Stimulated activated CD8-positive, alpha-beta memory T cell treated with anti-CD3 and anti-CD28 coated beads, Interleukin-15, amount 100 ng/mL, for 1 hour (primary cell): ENCODE measurements at places on chromosomes 6 and 20.

- DNase-seq = no peak
These were observed 16.2 kb upstream of the TMEM181 start for GRCh38 chr6:158543606-158544185.

DNA sequence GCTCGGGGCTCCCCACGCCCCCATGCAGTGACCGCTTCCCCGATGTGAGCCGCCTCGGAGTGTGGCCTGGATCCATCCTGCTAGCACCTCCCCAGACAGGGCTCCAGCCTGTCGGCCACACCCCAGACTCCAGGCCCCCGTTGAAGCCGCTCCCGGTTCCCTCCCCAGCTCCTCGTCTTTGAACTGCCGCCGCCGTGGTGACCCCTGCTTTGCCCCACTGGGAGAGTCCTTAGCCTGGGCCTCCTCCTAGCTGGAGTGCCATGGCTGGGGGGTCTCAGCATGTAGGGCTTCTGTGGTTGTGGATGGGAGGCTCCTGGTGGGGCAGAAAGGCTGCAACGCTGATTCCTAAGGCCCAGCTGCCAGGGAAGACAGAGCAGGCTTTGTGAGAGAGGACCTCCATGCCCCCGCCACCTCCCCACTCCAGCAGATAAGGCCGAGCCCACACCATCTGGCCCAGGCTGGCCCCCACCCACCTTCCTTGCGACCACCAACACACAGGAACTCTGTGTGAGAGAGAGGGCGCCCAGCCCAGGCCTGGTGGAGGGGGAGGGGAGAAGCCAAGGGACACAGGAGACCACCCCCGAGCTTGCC is 11.4 kb downstream of the FOXS1 start:
- no peak for DNase-seq

DNA sequence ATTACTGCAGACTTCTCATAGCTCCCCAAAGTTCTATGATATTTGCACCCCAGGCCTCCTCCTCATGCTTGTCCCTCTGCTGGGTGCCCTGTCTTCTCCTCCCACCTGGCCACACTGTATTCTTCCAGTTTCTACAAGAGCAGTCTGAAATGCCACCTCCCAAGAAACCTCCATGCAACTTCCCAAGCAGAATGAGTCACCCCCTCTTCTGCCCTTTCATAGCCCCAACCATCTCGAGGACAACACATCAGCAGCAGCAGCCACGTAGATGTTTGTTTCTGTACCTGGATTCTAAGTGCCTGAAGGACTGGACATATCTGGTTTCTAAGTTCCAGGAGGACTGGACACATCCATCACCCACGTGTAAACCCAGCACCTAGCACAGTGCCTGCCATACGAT is 6.6 kb upstream of the ULBP2 start:
- no peak for DNase-seq

- no peak for DNase-seq
These were observed 13.7 kb upstream of the SNX3 start for GRCh38 chr6:108274546-108274945.

DNA sequence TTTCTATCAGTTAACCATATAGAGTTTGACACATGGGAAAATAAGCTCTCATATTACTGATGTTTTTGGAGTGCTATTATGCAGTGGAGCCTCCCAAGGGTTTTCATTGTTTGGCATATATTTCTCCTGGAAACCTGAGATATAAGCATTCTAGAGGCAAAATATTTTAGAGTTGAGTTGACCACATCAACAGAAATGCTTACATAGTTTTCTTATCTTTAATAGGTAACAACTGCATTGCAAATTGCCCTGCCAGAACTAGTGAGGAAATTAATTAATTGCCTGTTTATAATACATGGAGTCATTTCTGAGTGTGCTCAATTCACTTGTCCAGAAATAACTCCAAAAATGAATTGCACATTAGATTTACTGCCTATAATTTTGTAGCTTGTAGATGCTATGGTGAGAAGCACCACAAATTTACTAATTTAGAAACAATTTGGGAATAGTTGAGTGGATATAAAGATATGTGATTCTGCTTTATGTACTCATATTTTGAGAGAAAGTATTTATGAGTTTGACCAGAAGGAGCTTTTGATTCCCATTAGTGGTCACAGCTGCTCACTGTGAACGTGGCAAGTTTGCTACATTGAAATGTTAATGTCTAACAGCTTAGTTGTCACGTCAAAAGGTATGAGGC is 288.7 kb downstream of the CD109 start:
- no peak for DNase-seq

GRCh38 chr6:136607932-136608772 is 57.9 kb upstream of the MAP7 start:
- DNase-seq = peak; percentile 65

DNA sequence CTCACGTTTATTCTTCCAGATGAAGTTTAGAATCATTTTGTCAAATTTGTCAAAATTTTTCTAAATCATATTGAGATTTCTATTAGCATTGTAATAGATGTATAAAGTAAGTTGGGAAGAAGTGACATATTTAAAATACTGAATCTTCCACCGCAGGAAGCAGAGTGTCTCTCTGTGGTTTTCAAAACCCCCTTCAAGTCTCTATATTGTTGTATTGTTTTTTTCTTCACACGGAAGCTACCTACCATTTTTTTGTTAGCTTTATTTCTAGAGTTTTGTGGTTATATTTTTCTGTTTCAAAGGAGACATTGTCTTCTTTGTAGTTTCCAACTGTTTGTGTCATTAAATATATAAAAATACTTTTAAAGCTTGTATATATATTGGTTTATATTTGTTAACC is 188.6 kb downstream of the ZDHHC14 start:
- no peak for DNase-seq

- no peak for DNase-seq
These were observed 88.2 kb downstream of the HIVEP2 start for GRCh38 chr6:142856624-142857232.

- no peak for DNase-seq
These were observed 190.8 kb downstream of the TENT5A start for GRCh38 chr6:81561731-81562130.

- no peak for DNase-seq
These were observed 408.4 kb downstream of the PKHD1 start for GRCh38 chr6:51678905-51679620.

- DNase-seq = no peak
These were observed 129.3 kb downstream of the SCAF8 start for GRCh38 chr6:154862536-154862935.

- DNase-seq = no peak
These were observed 187.7 kb upstream of the PRSS16 start for GRCh38 chr6:27059621-27060425.

- DNase-seq = no peak
These were observed 118.8 kb downstream of the PHACTR3 start for GRCh38 chr20:59723108-59723500.

- DNase-seq = no peak
These were observed 32.4 kb downstream of the DUSP22 start for GRCh38 chr6:324729-325125.

GRCh38 chr6:81793821-81794475 is 41.5 kb upstream of the TENT5A start:
- DNase-seq = no peak

GRCh38 chr20:1928782-1929181 is 33.6 kb downstream of the SIRPA start:
- DNase-seq = no peak

DNA sequence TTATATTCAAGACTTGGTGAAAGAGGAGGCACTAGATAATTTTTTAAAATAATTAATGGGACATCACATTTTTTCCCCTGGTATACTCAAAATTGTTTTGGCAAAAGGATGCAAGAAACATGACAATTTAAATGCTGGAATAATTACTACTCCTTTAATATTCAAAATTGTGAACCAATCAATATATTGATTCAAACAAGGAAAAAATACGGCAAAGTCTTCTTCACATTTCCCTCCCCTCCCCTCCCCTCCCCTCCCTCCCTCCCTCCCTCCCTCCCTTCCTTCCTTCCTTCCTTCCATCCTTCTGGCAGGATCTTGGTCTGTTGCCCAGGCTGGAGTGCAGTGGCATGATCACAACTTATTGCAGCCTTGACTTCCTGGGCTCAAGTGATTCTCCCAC is 4.1 kb downstream of the SLC35F1 start:
- DNase-seq = no peak

- DNase-seq = no peak
These were observed 30.8 kb downstream of the SNPH start for GRCh38 chr20:1296922-1297321.

DNA sequence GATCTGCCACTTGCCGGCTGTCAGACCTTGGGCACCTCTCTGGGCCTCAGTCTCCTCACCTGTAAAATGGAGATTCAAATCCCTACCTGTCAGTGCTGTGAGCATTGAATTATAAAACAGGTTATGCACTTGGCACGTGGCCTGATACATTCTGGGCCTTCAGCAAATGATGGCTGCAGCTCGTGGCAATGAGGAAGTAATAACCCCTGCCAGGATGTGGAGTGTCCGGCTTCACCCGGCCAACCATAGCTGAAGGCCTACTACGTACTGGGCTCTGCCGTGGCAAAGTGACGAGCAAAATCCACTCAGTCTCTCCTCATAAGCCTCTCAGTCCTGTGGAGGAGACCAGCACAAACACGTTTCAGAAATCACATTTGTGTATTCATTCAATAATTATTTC is 10.9 kb upstream of the VSTM2L start:
- DNase-seq = no peak

DNA sequence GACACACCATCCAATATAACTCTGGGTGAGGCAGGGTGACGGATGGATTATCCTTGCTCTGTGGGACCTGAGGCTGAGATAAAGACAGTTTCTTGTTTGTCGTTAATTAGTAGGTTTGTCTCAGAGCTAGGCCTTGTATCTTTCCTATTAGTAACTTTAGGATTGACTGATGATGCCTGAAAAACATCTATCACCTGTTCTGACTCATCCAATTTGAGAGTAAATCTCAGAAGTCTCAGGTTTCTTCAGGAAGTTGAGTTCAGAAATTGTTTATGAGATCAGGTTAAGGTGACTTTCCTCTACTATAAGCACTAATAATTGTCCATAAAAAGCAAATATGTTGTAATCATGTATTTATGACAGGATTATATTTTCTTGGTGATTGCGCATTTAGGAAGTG is 129.5 kb upstream of the SUPT3H start:
- DNase-seq = no peak

DNA sequence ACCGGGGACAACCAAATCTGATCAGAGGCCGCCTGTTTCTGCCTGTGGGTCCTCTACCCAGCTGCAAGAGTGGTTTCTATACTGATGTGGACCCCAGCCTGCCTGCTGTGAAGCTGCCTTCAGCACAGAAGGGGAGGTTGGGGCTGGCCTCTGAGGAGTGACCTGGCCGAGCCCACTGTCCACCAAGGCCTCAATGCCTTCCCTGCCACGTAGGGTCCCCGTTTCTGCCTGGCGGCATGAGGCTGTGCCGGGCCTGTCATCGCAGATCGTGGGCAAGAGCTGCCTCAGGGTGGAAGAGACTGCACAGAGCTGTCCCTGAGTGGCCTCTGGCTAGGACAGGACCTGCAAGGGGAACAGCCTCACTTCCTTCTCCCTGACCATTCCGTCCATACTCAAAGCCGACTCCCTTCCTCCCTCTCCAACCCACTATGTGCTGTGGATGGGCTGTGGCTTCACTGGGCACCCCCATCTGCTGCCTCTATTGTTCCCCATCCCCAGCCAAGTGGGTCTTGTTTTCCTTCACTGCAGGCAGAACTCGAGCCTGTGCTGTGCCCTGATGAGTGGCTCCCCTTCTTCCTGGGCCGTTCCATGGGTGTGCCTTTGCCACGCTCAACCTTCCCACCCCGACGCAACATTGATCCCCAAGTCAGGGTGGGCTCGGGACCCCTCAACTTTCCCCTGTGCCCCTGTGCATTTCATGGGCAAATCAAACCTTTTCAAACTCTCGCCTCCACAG is 60.3 kb downstream of the ERMARD start:
- no peak for DNase-seq

- no peak for DNase-seq
These were observed 75.7 kb downstream of the TTLL2 start for GRCh38 chr6:167400482-167401138.

DNA sequence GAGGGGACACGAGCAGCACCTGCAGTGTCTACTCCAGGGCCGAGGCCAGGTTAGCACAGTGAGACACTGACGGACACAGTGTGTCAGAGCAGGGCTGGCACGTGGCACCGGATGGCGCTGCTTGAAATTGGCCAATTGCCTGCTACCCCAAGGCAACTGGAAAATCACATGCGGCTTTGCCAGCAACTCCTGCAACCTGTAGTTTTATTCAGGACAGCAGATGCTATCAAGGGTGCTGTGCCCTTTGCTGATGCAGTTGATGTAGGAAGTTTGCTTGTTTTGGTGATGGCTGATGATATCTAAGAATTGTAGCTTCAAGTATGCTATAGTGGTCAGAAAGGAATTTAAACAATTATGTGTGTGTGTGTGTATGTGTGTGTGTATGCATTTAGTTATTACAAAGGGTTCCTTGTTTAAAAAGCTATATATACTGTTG is 25.9 kb downstream of the RIN2 start:
- no peak for DNase-seq

GRCh38 chr20:1685304-1686052 is 27.9 kb upstream of the SIRPG start:
- DNase-seq = no peak

DNA sequence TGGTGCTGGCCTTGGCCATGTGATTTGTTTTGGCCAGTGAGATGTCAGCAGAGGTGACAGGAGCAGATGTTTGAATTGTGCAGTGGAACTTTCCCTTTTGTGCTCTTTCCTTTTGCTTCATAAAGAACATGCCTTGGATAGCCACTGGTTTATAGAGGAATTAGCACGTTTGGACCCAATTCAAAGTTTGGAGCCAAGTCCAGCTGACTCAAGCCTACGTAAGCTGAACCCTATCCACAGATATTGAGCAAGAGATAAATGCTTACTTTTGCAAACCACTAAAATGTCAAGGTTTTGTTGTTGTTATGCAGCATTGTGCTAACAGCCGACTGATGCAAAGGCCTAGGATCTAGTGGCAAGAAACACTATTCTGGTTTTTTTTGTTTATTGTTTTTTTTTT is 230.9 kb upstream of the CITED2 start:
- no peak for DNase-seq

DNA sequence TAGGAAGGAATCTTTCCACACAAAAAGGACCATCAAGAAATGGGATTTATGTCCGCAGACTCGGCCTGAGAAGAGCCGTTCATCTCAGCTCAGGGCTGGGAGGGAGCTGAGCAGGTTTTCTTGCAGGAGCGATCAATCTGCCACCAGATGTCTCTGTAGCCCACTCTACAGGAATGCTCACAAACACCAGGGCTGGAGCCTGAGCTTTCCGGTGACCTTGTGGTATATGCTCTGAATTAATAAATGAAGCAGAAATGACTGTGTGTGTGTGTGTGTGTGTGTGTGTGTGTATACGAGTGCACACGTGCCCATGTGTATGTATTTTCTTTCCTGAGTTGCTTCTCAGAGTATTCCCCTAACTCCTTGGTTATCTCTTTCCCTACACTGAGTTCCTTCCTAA is 12.0 kb downstream of the CD83 start:
- no peak for DNase-seq
